ENCODE measurements at places on chromosomes 1 and 21. TPM values are rescaled to one million over a fixed set of nuclear protein-coding genes. Genes with fewer than 3 reads are reported as not detected.

DNA sequence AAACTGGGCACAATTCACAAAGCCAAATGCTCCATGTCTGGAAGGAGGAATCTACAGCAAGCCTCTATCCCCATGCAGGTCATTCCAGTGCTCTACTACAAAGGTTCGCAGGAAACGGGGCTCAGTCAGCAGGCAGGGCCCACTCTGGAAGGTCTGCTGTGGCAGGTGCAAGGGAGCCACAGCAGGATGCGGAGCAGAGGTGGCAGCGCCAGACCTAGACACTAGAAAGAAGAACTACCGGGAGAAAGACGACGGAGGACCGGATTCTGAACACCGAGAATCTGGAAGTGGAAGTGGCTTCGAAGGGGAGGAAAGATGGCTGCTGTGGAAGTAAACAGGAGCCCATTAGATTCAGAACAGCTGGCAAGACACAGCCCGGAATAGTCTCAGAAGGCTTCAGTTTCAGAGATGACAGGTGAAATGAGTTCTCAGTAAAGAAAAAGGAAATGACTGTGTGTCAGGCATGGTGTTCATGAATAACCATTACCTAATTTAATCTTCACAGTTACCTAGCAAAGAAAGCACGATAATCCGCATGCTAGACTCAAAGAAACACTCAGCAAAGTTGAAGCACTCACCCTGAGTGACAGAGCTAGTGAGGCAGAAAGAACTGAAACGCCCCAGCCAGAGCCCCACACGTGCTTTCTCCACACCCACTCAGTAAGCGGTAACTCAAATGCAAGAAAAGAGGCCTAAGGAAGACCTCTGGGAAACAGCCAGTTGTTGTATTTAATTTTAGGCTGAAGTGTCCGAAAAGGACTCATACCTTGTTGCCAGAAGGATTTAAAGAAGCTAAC, 21.4 kb downstream of the SETD4 start:
- no peak for DNase-seq
- no peak overlapping the region for H3K27ac ChIP-seq
- peaks cover 51% of the 10 kb centered on the region for H3K36me3 ChIP-seq
- no peak overlapping the region for H3K4me3 ChIP-seq

DNA sequence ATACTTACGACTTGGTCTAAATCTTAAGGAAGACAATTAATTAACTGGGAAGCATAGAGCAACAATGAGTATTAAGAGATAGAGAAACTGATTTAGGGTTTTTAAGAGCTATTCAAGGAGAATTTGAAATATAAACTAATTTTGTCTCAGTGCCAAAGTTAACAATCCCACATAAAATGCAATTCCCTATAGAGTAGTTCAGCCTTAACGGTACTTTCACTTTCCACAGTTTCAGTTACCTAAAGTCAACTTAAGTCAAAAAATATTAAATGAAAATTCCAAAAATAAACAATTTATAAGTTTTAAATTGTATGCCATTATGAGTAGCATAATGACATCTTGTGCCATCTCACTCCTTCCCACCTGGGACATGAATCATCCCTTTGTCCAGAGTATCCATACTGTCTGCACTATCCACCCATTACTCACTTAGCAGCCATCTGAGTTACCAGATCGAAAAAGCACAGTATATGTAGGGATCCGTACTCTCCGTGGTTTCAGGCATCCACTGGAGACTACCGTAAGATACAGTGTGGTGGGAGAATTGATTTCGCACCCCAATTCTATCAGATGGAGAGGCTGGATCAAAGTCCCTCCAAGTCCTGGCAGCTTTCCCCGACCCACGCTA, 4.8 kb upstream of the SARS1 start:
- no peak overlapping the region for H3K27ac ChIP-seq
- peaks cover 2% of the 10 kb centered on the region for H3K27me3 ChIP-seq
- no peak overlapping the region for H3K4me3 ChIP-seq
- no peaks in the 10 kb centered on the region for H3K36me3 ChIP-seq
- no peaks in the 10 kb centered on the region for H3K4me1 ChIP-seq
- DNase-seq: no peak

- peak overlapping the region; percentile 88 for H3K4me3 ChIP-seq
- peaks cover 9% of the 10 kb centered on the region for H3K4me1 ChIP-seq
- peaks cover 58% of the 10 kb centered on the region for H3K27me3 ChIP-seq
- no peak for DNase-seq
These were observed 1.1 kb downstream of the LRRC8C start for GRCh38 chr1:89633800-89634625.

GRCh38 chr21:15935530-15935929, 205.7 kb downstream of the USP25 start:
- no peak overlapping the region for H3K27ac ChIP-seq
- no peak for DNase-seq
- no peak overlapping the region for H3K4me3 ChIP-seq
- no peaks in the 10 kb centered on the region for H3K27me3 ChIP-seq
- H3K36me3 ChIP-seq: no peaks in the 10 kb centered on the region

GRCh38 chr1:56123421-56123820, 455.9 kb downstream of the PLPP3 start:
- DNase-seq: no peak
- H3K4me3 ChIP-seq: no peak overlapping the region
- no peak overlapping the region for H3K27ac ChIP-seq

DNA sequence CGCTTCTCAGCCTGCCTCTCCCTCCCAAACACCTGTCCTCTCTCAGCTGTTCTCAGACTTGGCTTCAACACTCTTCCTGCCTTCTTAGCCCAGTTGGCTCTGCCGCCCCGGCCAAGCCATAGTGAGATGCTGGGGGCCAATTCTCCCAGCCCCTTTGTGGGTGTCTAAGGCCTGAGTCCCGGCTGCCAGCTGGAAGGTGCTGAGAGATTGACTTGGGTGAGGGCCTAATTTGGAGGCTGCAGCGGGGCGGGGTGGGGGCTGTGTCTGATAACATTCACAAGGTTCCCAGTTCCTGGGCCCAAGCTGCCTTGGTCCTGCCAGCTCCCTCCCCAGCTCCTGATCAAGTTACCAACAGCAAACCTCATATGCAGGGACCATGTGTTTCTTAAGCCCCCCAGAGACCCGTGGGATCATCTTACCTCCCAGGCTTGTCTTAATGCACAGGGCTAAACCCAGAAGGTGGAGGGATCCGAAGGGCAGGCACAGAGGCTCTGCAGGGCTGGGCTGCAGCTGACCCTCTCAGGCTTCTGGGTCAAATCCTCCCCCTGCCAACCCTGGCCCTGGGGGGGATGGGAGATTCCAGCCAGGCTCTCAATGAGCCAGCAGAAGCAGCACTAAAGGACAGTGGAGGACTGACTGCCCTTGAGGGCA, 9.8 kb downstream of the INKA2 start:
- no peaks in the 10 kb centered on the region for H3K36me3 ChIP-seq
- no peak for DNase-seq
- peaks cover 33% of the 10 kb centered on the region for H3K27me3 ChIP-seq
- H3K4me3 ChIP-seq: no peak overlapping the region
- peaks cover 7% of the 10 kb centered on the region for H3K4me1 ChIP-seq

DNA sequence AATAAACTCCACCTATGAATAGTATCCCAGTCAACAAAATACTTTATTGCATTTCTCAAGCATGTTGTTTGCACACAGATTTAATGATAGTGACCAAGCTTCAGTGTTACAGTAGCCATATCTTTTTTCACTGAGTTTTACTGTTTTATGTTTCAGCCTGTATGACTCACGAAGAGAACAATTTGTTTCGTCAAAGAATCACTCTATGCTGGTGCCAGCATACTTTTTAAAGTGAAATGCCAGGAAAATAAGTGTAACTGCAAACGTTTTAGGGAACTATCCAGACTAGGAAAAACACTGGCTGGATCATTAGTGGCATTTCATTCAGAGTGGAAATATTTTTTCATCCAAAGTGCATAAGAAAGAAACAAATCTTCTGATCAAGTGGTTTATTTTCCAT, 210.8 kb downstream of the COL11A1 start:
- peaks cover 13% of the 10 kb centered on the region for H3K4me1 ChIP-seq
- peaks cover 3% of the 10 kb centered on the region for H3K36me3 ChIP-seq
- H3K27ac ChIP-seq: no peak overlapping the region
- H3K4me3 ChIP-seq: no peak overlapping the region
- no peak for DNase-seq
- no peaks in the 10 kb centered on the region for H3K27me3 ChIP-seq

DNA sequence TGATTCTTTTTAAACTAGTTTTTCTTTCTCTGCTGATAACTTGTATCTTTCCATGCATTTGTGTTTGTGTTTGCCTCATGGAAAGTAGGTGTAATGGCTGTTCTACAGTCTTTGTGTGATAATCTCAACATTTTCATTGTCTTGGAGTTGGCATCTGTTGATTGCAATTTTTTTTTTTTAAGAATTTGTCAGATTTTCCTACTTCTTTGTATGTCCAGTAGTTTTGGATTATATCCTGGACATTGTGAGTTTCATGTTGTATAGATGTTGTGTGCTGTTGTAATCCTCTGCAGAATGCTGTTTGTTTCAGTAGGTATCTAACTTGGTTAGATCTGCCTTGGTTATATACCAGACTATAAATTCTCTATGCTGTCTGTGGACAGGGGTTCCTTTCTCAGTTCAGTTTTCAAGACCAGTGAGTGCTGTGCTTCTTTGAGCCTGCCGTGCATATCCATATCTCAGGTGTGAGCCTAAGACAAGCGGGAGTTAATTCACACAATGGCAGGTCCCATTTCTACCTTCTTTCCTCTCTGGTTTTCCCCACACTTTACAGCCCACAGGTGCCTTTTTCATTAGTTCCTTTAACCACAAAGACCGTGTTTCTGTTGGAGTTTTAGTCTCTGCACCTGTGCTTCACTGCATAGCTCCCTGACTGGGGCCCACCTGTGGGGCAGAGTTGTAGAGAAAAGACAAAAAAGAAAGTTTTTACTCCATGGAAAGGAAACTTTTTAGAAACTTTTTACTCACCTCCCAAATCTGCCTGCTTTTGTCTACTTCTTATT, 69.9 kb downstream of the ITSN1 start:
- DNase-seq: no peak
- peak overlapping the region; percentile 20 for H3K27ac ChIP-seq
- peaks cover 31% of the 10 kb centered on the region for H3K36me3 ChIP-seq
- no peaks in the 10 kb centered on the region for H3K27me3 ChIP-seq

TMEM269 gene
- total RNA-seq: 0.98 TPM

SPRR2A gene
- total RNA-seq: not detected

- no peak for DNase-seq
- H3K36me3 ChIP-seq: peaks cover 2% of the 10 kb centered on the region
- peaks cover 15% of the 10 kb centered on the region for H3K4me1 ChIP-seq
These were observed 9.8 kb downstream of the SYTL1 start for GRCh38 chr1:27351541-27352107.

HSPB7 gene
- total RNA-seq: 6.3 TPM

DNA sequence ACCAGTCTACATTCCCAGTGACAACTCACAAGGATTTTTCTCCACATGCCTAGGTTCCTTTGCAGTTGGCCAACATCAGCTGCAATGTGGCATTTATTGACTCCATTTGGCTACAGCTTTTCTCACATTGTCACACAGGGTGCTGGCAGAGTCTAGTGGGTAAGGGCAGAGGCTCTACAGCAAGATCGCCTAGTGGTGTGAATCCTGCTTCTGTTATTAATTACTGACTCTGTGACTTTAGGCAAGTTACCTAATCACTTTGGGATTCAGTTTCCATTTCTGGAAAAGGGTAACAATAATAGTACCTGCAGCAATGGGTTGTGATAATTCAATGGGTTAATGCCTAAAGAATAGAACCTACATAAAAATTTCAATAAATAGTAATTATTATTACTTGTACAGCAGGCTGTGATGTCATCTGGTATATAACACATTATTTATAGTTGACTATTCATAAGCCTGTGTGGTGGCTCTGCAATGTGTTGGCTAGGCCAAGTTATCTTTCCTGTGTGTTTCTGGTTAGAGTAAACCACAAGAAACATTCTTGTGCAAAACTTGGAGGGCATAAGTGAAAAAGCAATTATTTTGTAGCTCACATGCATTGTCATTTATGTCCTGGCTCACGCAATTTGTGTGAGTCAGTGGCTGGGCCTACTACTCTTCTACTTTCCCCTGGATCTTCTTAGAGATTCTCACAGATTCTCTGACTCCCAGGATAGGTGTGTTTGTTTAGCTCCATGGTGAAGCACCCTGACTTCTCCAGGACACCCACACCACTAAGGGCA, 59.5 kb downstream of the PTGS2 start:
- no peak for DNase-seq
- H3K36me3 ChIP-seq: no peaks in the 10 kb centered on the region
- no peak overlapping the region for H3K27ac ChIP-seq
- no peaks in the 10 kb centered on the region for H3K27me3 ChIP-seq
- H3K4me3 ChIP-seq: no peak overlapping the region

F5 gene
- 43.5 TPM for total RNA-seq

DNA sequence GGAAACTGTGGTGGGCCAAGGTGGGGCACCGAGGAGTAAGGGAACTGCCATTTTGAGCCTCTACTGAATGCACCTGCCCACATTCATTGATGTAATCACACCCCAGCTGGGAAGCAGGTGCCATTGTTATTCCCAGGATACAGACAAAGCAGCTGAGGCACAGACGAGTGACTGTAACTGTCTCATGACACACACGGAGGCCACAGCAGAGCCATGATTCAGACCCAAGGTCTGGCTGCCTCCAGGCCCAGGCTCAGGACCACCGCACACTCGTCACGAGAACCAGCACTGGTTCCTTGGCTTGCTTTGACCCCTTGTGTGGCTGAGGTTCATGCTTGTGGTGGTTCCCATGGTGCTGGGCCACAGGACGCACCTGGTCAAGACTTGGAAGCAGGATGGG, 45.6 kb upstream of the CLIC4 start:
- no peak overlapping the region for H3K27ac ChIP-seq
- peaks cover 2% of the 10 kb centered on the region for H3K27me3 ChIP-seq
- H3K36me3 ChIP-seq: no peaks in the 10 kb centered on the region
- no peak for DNase-seq
- H3K4me1 ChIP-seq: peaks cover 2% of the 10 kb centered on the region

DNA sequence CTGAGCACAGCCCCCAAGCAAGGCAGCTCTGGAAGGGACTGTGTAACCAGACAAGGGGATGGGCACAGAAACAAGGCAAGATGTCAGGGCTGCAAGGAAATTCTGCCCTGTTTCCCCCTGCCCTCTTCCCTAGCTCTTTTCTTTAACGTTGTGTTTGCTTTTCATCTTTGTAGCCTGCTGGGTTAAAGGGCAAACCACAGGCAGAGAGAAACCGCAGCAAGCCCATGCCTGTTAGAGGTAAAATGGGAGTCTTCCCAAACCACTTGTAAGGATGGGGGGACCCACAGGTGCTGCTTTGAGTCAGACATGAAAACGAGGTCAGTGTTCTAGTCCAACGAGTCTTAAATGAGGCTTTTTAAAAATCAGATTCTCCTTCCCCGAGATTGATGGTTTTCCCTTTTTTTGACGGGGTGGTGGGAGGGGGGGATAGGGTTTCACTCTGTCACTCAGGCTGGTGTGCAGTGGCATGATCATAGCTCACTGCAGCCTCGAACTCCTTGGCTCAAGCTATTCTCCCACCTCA, 13.3 kb downstream of the TGFBR3 start:
- no peak overlapping the region for H3K27ac ChIP-seq
- no peak overlapping the region for H3K4me3 ChIP-seq
- H3K27me3 ChIP-seq: peaks cover 36% of the 10 kb centered on the region
- H3K4me1 ChIP-seq: peaks cover 15% of the 10 kb centered on the region

- H3K27ac ChIP-seq: no peak overlapping the region
- H3K36me3 ChIP-seq: no peaks in the 10 kb centered on the region
- H3K4me3 ChIP-seq: no peak overlapping the region
- no peaks in the 10 kb centered on the region for H3K27me3 ChIP-seq
These were observed 12.7 kb downstream of the SIPA1L2 start for GRCh38 chr1:232617237-232617636.

GRCh38 chr1:2971101-2971501, 50.2 kb upstream of the ACTRT2 start:
- H3K4me1 ChIP-seq: no peaks in the 10 kb centered on the region
- H3K36me3 ChIP-seq: peaks cover 1% of the 10 kb centered on the region
- DNase-seq: no peak
- H3K4me3 ChIP-seq: no peak overlapping the region
- no peaks in the 10 kb centered on the region for H3K27me3 ChIP-seq
- no peak overlapping the region for H3K27ac ChIP-seq

PHACTR4 gene
- 67.5 TPM for total RNA-seq

Data from mesothelial cell of epicardium (in vitro differentiated cells).